CMK (cell line): ENCODE measurements at places on chromosomes 2 and 18.

DNA sequence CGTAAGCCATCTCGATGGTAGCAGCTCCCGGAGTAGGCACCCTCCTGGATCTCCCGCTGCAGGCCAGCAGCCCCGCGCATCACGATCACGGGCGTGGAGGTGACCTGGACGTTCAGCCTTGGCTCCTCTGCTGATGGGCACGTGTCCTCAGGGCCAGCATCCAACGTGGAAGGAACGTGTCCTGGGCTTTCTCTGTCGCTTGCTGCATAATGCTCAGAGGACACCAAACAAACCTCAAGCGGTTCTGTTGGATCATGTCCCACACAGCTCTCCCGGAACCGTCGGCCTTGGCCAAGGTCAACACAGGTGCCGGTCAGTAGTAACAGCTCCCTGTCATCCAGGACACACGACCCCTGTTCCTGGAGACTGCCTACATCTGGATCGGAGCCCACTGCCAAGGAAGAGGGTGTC is 23.1 kb downstream of the PASK start:
- no peak for DNase-seq

GRCh38 chr2:84792856-84793522 is 87.9 kb downstream of the TRABD2A start:
- no peak for DNase-seq

- no peak for DNase-seq
Measured at GRCh38 chr2:66576561-66577320, 141.8 kb downstream of the MEIS1 start.

- DNase-seq: no peak
Measured at GRCh38 chr2:46837704-46838103, 77.9 kb downstream of the MCFD2 start.

- DNase-seq: no peak
Measured at GRCh38 chr2:12002215-12002614, 255.8 kb downstream of the LPIN1 start.

GRCh38 chr18:67159662-67160061 is 356.9 kb downstream of the DSEL start:
- DNase-seq: no peak

DNA sequence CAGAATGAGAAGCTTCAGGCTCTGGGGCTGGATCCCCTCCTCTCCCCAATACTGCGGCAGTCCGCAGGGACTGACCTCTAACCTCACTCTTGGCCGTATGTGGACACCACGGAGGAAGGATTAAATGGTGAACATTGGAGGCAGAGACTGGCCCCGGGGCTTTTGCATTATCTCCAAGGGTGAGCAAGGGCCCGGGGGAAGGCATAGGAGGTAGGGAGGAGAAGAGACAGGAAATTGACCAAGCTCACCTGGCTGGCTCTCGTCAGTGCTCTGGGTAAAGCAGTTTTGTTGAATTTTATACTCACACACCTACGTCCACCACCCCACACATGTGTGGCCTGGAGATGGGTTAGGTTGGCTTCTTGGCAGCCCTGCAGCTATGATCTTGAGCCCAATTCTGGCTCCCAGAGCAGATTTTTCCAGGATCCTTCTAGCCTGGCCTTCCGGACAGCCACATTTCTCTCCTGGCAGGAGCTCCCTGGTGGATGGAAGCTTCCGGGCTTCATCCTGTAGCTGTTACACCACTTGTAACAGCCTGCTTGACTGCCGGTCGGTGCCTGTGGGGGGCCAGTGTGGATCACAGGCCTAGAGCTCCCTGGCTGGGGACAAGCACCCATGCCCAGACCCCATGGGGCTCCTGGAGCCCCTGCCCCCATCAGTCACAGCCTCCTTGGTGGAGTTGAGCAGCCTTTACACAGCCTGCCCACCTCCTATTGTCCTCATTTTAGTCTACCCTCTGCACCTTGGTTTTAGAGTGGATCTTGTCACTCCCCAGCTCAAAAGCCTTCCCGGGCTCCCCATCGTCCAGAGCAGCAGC is 7.6 kb downstream of the ITM2C start:
- no peak for DNase-seq

GRCh38 chr2:163652751-163653150 is 83.1 kb downstream of the FIGN start:
- no peak for DNase-seq

DNA sequence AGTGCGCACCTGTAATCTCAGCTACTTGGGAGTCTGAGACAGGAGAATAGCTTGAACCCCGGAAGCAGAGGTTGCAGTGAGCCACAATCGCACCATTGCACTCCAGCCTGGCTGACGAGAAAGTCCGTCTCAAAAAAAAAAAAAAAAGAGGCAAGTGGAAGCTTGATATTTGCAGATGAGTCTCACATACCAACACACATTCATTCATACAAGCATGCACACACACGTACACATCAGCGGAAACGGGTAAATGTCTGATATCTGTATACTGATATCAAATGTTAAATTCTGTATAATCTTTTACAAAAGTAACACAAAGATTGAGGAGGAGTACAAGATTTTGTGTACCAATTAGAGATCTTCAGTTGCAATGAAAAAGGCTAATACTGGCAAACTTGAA is 47.8 kb upstream of the SPOPL start:
- no peak for DNase-seq

DNA sequence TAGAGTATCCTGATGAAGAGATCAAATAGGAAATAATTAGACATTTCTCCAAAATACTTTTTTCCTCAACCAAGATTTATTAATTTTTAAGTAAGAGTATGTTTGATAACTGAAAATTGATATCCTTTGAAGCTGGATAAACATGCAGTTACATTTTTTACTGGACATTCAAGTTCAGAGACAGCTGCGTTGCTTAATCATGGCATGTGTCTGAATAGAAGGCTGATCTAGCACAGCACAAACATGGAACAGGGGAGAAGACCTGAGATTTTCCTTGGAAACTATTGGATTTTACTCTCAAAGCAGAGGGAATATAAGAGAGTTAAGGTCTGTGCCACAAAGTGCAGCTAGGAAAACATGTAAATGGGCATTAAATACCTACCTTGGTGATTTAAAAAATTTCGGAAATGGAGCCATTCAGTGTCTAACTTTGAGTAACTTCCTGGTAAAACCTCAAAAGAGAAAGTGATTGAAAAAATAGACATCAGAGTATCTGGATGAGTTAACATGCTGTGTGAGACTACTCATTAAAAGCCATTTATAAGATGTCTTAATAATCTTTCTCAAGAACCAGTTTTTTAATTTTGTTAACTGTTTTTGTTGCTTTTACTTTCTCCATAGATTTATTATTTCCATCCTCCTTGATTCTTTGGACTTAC is 31.8 kb downstream of the CRIM1 start:
- no peak for DNase-seq

DNA sequence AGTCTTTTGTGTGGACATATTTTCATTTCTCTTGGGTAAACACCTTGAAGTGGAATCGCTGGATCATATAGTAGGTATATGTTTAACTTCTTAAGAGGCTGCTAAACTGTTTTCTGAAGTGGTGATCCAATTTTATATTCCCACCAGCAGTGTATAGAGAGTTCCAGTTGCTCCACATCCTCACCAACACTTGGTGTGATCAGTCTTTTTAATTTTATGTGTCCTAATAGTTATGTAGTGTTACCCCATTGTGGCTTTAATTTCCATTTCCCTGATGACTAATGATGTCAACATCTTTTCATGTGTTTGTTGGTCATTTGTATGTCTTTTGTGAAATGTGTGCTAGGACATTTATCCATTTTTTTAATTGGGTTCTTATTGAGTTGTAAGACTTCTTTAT is 56.9 kb downstream of the DGKD start:
- no peak for DNase-seq

DNA sequence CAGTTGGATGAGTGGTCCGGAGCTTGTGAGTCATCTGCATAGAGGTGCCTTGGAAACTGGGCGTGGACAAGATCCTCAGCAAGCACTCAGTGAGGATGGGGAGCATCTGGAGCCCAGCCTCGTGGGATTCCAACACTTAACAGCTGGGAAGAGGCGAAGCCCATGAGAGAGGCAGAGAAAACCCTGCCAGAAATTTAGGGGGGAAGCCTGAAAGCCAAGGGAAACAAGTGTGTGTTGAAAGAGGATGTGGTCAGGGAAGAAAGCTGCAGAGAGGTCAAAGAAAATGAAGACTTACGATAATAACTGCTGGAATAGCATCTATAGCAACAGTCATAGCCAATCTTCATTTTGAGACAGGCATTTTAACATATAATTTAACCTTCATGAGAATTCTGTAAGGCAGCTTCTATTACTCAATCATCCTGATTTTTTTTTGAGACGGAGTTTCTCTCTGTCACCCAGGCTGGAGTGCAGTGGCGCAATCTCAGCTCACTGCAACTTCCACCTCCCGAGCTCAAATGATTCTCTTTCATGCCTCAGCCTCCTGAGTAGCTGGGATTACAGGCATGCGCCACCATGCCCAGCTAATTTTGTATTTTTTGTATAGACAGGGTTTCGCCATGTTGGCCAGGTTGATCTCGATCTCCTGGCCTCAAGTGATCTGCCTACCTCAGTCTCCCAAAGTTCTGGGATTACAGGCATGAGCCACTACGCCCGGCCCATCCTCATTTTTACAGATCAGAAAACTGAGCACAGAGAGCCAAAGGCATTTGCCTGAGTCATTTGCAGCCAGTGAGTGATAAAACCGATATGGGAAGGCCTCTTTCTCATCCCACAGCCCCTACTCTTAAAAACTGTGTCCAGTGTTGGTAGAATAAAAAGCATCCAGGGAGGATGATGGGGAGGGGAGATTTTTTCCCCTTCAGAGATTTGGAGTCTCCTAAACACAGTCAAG is 214.4 kb upstream of the EPAS1 start:
- DNase-seq: no peak

- no peak for DNase-seq
Measured at GRCh38 chr18:57051657-57052044, 95.2 kb upstream of the BOD1L2 start.

- DNase-seq: no peak
Measured at GRCh38 chr18:13390196-13390595, 171.6 kb downstream of the LDLRAD4 start.

DNA sequence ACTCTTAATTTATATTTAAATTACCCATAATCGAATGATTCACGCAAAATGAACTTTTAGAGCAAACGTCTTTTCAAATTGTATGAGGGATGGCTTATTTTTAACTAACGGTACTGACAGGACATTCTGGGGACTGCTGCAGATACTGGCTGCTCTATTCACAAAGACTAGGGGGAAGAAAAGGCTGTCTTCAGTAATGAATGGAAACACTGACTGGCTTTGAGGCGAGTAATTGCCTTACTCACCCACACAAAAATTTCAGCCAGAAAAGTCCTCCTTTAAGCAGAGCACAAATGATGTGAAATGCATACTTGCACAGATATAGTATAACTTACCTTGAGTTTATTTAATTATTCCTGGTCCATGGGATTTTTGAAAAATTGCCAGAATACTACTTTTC is 852.6 kb downstream of the DPP10 start:
- DNase-seq: no peak

DNA sequence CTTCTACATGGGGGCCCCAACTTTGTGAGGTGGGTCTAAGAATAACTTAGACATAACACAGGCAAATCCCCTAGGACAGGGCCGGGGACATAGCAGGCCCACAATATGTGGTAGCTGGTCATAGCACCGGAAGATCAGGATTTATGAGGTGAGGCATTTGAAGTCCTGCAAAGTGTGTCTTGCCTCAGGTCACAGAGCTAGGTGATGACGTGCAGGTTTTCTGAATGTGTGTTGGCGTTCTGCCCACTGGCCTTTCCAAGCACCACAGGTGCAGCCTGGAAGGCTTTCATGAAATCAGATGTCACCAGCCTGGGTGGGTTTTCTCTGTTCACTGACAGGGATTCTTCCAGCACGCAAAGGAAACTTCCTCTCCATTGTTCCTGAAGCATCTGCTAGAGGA is 119.1 kb downstream of the LRATD1 start:
- no peak for DNase-seq

DNA sequence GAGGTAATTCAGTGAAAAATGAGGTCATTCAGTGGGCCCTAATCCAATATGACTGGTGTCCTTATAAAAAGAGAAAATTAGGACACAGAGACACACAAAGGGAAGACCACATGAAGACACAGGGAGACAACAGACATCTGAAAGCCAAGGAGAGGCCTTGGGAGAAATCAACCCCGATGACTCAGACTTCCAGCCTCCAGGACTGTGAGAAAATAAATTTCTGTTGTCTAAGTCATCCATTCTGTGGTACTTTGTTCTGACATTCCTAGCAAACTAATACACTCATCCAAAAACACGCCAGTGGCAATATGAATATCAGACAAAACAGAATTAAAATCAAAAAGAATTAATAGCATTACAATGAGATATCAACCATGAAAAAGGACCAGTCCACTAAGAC is 303.7 kb downstream of the SS18 start:
- DNase-seq: no peak

DNA sequence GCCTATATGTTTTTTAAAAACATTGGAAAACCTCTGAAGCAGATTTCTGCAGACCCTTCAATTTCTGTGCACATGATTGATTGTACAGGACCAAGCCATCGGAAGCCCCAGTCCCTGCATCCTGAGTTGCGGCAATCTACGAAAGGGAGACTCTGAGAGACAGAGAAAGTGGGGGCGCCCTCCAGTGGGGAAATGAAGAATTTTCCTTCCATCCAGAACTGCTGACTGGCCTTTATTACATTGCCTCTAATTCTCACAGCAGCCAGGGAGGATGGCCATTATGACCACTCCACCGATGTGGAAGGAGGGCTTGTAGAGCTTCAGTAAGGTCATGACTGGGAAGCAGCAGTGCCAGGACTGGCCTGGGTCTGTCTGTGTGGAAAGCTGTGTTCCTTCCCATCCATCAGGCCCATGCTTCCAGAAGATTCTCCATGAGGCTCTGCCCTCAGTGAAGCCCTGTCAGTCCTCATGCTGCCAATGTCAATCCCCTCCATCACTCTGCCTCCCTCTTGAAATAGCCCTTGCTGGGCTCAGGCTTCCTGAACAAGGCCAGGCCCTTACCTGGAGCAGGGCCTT is 20.0 kb upstream of the RESP18 start:
- peak; percentile 33 for DNase-seq

GRCh38 chr2:106584304-106584954 is 97.3 kb downstream of the CD8B2 start:
- no peak for DNase-seq

DNA sequence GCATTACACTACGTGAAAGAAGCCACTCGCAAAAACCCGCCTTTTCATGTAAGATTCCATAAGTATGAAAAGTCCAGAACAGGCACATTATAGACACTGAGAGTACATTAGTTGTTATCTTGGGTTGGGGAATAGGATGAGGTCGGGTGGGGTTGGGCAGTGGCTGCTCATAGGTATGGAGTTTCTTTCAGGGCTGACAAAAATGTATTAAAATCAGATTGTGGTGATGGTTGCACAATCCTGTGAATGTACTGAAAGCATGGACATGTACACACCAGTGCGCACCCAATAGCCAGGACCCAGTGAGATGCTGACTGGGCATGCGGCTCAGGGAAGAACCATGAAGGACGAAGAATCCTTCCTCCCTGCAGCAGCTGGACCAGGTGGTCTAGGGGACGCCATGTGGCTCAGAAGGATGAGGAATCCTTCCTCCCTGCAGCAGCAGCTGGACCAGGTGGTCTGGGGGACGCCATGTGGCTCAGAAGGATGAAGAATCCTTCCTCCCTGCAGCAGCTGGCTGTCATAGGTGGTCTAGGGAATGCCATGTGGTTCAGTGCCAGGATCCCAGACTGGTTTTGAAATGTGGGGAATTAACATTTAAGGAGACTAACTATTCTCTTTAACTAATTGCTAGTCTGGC is 50.1 kb downstream of the MBP start:
- DNase-seq: no peak

- no peak for DNase-seq
Measured at GRCh38 chr18:3645384-3646156, 195.6 kb downstream of the TGIF1 start.
